Esophagus squamous epithelium (tissue), 5 donors: ENCODE measurements at places on chromosomes 11 and 22. TPM values are rescaled to one million over a fixed set of nuclear protein-coding genes. Genes with fewer than 3 reads are reported as not detected.

Gene RBFOX2
- total RNA-seq, result 69.6 TPM

Gene IGSF9B
- 4.8 TPM for total RNA-seq

Gene FGF3
- not detected for total RNA-seq

Gene UBQLN3
- total RNA-seq, result not detected

Gene MYEOV
- 19.1 TPM for total RNA-seq

Gene MAPK8IP2
- 2.2 TPM for total RNA-seq

Gene HTR3B
- total RNA-seq, result 0.19 TPM

Gene SLC25A18
- 0.23 TPM for total RNA-seq

Gene KCNE3
- total RNA-seq, result 5.9 TPM

- DNase-seq, result no peak
These were observed 57.2 kb downstream of the GRIK4 start for GRCh38 chr11:120568572-120569307.

DNA sequence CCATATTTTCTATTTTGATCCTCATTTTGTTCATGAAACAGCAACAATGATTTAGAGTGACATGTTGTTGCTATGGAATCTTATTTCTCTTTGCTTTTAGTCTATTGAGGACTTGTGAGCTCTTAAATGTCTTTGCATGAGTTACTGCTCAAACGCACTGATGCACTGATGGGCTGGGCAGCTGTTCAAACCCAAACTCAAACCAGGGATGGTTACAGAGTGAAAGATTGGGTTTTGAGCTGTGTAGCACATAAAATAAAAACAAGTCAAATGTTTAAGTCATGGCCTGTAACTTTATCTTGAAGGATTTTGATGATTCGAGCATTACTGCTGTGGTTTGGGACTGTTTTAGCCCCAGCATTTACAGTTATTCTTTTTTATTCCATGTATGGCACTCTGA, 20.1 kb upstream of the NCAM1 start:
- no peak for DNase-seq

GRCh38 chr22:33401291-33401690, 343.1 kb upstream of the SYN3 start:
- no peak for DNase-seq

DNA sequence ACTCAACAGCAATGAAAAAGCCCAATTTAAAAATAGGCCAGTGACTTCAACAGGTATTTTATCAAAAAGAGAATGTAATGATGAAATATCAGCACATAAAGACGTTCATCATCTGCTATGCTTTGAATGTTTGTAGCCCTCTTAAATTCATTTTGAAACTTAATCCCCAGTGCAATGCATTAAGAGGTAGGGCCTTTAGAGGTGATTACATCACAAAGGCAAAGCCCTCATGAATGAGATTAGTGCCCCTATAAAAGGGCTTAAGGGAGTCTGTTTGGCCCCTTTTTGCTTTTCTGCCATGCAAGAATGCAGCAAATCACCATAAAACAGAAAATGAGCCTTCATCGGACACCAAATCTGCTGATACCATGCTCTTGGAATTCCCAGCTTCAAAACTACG, 637.0 kb downstream of the DLG2 start:
- DNase-seq, result no peak

- no peak for DNase-seq
These were observed 1197.5 kb upstream of the TENM4 start for GRCh38 chr11:80638296-80638695.

DNA sequence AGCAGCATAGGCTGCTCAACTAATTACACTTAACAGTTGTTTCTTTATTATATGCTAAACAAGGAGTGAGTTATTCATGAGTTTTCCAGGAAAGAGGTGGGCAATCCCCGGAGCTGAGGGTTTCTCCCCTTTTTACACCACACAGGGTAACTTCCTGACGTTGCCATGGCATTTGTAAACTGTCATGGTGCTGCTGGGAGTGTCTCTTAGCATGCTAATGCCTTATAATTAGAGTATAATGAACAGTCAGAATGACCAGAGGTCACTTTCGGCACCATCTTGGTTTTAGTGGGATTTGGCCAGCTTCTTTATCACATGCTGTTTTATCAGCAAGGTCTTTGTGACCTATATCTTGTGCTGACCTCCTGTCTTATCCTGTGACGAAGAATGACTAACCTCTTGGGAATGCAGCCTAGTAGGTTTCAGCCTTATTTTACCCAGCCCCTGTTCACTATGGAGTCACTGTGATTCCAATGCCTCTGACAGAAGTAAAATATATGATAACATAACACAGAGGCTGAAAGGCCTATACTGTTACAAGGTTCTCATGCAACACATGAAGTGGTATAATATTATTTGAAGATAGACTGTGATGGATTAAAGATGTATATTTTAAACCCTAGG, 41.3 kb upstream of the RDX start:
- DNase-seq, result no peak

DNA sequence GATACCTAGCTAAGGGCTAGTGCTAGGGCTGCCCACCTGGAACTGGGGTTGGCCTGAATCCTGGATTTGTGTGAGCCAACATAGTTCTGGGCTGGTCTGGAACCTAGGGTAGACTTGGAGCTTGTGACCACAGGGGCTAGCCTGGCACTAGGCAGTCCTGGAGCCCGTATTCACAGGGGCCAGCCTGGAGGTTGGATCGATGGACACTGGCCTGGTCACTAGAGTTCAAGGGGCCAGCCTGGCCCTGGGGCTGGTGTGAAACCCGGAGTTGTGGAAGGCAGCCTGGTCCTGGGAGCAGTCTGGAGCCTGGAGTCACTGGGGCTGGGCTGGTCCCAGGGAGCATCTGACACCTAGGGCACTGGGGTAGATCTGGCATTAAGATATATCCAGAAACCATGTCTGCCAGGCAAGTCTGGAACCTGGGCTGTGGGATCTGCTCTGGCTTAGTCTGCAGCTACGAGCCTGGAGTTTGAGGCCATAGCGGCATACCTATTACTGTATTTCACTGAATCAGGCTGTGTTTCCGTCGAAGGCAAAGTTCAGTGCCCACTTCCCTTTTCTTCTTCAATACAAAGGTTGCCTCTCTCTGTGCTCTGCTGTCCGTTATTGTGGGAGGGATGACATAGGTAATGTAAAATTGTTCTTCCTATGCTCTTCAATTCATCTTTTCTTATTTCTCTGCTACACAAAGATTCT, 9.1 kb upstream of the GLYATL1B start:
- no peak for DNase-seq
